ENCODE measurements at places on chromosomes 3 and 15.

DNA sequence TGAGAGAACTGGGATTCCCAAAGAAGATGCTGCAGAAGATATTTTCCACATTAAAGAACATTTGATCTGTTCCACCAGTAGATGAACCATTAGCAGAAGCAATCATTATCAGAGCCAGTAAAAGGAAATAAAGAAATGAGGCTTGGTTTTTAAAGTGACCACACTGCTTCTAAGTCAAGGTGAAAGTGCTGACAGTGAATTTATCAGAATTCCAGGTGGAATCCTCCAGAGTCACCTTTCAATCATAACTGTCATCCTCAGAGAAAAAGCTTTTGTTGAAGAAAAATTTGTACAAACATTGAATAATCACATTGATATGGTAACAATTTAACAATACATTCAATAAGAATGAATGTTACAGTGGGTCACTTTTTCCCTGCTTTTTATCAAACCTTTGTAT lies 99.8 kb downstream of the GREM1 start:
- DNase-seq = no peak

- DNase-seq = peak; percentile 89
Observed at GRCh38 chr15:89395996-89396395, 61.4 kb upstream of the POLG start.

DNA sequence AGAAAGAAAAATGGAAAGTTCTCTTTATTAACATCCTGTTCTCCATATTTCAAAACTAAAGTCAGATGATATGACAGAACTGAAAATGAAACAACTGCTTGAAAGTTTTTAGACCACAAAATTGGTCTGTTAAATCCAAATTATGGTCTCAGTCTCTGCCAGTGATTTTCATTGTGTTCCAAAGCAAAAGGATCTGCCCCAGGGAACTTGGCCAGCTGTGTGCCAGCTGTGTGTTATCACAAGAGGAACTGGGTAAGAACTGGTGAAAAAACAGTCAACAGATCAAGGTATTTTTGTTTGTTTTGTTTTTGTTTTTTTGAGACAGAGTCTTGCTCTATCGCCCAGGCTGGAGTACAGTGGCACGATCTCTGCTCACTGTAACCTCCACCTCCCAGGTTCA lies 323.3 kb downstream of the CTNNB1 start:
- peak; percentile 5 for DNase-seq

GRCh38 chr3:29686889-29687592 lies 406.2 kb downstream of the RBMS3 start:
- DNase-seq = no peak

DNA sequence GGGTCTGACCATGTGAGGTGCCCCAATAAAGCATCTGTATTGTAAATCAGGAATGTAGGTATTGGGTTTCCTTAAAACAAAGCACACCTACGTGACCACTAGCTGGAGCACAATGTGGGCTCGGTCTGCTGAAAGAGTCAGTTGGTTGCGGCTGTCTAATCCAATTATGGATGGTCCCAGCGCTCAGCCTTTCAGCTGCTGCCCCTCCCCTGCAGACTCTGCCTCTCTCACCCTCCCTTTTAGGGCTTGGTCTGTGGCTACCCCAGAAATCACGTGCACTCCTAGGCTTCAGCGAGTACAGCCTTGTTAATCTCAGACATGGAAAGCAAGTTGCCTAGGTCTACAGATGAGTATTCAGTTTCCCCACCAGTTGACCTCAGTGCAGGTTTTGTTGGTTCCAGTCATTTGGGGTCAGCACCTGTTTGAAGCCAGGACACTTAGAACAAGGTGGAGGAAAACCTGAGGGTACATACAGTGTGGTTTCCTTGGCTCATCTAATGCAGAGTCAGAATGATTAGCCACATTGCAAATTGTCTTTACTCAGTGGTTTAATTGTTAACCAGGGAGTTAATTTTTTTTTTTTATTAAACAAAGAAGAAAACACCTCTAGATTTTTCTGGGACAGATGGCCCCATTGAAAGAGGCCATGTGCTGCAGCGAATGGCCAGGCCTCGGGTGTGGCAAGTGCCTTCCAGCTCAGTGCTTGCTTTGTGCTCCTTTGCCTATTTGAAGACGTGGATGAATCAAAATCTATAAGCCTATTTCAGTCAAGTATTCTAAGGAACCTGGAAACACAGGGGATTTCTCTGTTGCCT lies 137.7 kb downstream of the IGF1R start:
- no peak for DNase-seq

DNA sequence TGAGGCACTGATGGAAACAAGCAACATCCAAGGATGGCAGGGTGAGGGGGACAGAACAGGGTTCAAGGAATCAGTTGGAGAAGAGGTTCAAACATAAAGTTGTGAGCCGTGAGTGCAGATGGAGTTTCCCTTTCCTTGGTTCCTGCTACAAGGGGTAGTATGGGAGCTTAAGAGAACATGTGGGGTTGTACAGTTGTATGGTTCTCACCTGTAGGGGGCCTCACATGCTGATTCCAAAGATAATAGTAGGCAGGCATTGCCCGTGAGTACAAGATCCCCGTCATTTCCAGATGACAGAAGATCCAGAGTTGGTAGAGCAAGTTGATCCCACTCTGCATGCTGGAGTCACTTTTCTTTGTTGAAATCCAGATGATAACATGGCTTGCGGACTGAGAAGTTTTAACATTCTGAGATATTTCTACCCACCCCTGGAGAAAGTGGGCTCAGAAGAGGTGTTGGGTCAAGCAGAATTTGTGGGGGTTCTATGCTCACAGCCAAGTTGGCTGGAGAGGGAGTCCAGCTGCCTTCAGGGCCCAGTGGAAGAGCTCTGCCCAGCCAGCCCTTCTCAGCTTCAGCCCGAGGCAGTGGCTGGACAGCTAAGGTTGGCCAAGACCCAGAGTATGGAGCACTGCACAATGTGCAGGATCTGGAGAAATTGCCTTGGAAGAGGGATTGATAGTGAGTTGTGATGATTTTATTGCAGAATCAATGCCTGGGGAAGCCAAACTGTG lies 141.8 kb downstream of the THSD4 start:
- no peak for DNase-seq

DNA sequence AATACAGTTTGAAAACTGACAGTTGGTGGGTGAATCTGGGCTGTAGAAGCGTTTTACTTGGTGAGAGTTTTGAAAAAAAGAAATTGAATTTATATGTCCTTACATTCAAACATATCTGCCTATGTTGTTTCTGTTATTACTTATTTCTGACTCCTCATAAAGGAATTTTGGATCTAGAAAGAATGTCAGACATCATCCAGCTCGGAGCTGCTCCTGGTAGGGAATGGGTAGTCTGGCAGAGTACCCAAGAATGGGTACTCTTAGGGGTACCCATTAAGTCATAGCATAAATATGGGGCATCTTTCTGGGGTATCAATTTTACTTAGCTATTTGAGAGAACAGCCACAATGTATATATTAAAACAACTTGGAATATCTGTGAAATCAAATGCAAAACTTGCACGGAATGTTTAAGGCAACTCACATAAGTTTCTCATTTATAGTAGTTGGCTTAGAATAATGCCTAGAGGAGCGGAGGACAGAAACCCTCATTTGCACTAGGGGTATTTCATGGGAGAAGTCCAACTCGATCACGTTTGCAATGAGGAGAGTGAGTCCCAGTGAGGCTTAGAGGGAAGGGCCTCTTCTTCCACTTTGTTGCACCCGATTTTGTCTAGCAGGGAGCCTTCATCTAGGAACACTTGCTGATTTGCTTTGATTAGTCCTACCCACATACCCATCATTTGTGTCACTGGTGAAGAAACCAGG lies 2.4 kb upstream of the LARP6 start:
- DNase-seq = no peak

- DNase-seq = no peak
Observed at GRCh38 chr3:53478921-53479664, 15.3 kb upstream of the CACNA1D start.

DNA sequence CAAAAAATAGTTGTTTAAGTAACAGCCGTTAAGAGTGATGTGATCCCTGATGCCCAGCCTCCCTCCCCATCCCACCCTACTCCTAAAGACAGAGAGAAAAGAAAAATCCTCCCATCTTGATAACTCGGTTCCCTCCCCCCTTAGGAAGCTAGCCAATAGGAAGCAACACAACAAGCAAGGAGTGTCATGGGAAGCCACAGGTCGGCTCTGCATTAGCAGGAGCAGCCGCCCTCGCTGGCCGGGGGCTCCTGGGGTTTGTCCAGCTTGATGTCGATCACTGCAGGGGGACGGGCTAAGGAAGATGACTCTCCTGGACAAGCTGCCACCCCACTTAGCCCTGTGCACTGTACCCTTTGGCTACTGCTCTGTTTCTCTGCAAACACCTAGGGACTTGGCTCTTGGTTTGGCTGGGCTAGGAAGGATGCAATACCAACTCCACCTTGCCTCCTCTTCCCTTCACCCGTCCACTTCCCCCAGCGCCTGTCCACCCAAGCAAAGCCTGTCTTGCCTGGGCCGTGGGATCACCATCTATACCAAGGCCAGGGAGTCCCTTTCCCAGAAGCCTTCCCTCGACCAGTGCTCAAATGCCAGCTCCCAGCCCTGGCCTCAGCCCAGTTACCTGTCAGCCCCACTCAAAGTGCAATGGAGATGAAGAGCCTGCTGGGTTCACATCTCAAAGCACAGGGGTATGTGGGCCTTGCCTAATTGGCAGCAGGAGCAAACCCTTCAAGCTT lies 23.1 kb downstream of the SRPRB start:
- no peak for DNase-seq

Measured in suppressor macrophage treated with lipopolysaccharide for 1 hour (primary cell).